ENCODE measurements at places on chromosomes 4 and X. TPM values are rescaled to one million over a fixed set of nuclear protein-coding genes. Genes with fewer than 3 reads are reported as not detected.

GRCh38 chr4:94459462-94460161, 7.9 kb downstream of the PDLIM5 start:
- no peak for DNase-seq

DNA sequence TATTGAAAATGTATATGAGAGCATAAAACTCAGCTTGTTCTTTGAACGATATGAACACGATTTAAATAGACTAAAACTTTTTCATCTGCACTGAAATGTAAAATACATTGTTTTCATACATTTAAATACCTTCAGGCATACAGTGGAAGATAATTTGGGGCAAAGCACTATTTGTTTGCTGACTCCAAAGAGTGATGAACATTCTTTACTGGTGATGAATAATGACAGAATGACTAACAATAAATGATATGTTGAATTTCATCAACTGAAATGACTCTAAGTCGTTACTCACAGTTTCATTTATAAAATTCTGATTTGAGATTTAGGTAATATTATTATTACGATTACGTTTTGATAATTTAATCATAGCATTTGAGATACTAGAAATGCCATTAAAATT, 1160.1 kb downstream of the NLGN4X start:
- DNase-seq: no peak

GRCh38 chrX:111687305-111687704, 6.3 kb downstream of the ALG13 start:
- no peak for DNase-seq

GRCh38 chr4:39700554-39700953, 2.6 kb downstream of the UBE2K start:
- DNase-seq: no peak

DNA sequence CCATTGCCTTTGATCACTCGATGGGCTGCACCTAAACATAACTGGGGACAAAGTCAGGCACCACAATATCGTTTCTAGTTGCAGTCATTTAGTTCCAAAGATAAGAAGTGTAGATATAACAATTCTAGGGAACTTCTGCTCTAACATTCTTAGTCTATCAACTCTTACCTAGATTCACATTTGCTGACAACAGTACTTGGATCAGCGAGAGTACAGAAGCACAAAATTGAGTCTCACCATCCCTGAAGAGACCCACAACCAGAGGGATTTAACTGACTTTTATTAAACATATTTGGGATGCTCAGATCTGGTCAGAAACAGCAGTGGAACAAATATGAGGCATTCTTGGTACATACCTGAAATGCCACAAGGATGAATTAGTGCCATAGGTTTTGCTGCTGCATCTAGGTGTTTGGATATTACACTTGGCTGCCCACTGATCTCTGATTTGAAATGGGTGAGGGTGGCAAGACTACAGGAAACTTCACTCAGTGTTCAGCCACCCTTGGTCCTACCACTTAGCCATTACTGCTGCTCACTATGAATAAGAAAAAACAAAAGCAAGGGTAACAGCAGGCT, 28.9 kb upstream of the HUWE1 start:
- DNase-seq: no peak

The HHIP gene
- 0.31 TPM for total RNA-seq

The ASB12 gene
- total RNA-seq: 0.21 TPM

The MAGEA2 gene
- total RNA-seq: not detected

The SPANXN3 gene
- not detected for total RNA-seq

The XG gene
- not detected for total RNA-seq

Measured in pancreas (tissue), 10 donors.